ENCODE measurements at places on chromosomes 16 and 17. TPM values are rescaled to one million over a fixed set of nuclear protein-coding genes. Genes with fewer than 3 reads are reported as not detected.

GRCh38 chr16:13875614-13876284, 44.2 kb upstream of the ERCC4 start:
- DNase-seq, result no peak

DNA sequence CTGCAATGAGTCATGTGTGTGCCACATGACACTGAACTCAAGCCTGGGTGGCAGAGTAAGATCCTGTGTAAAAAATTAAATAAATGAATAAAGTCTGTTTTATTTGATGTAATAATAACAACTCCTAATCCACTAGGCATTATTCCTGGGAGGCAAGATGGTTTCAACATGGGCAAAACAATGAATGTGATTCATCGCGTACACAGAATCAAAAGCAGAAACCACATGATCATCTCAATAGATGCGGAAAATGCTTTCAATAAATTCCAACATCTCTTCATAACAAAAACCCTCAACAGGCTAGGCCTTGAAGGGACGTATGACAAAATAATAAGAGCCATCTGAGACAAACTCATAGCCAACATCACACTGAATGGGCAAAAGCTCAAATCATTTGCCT, 195.4 kb downstream of the CDH11 start:
- no peak for DNase-seq

DNA sequence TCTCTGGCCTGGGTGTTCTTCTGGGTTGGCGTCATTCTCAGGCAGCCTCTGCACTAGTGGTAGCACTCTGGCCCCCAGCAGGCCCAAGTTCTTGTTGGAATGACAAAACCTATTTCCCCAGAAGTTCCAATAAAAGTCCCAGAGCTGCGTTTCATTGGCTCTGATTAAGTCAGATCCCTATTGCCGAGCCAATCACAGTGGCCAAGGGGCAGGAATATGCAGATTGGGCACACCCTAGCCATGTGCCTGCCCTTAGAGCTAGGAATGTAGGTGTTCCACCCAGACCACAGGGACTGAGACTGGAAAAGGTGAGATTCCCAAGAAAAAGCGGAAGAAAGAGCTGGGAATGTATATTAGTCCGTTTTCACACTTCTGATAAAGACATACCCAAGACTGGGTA, 44.9 kb upstream of the POLR3E start:
- DNase-seq, result no peak

- no peak for DNase-seq
These were observed 6.2 kb upstream of the HEXIM2 start for GRCh38 chr17:45155483-45155882.

DNA sequence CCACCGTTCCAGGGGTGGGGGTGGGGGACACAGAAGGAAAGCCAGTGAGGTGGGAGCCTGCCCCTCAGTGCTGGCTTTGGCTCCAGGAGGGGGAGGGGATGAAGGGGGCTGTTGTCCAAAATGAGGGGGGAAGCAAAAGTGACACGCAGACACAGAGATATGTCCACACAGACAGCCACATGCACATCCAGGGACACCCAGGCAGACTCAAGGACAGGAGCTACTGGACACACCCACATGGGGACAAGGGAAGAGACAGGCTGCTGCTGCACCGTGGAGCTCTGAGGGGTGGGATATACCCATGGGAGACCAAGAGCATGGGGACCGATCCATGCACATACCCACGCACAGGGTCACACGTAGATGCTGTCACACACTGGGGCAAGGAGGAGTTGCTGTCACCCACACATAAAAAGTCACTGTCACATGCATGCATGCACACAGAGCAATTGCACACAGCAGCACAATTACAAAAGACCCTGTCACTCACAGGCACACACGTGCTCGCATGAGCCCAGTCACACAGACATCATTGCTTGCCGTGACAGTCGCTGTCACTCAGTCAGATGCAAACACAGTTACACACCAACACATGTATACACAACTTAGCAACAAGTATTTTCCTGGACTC, 1.3 kb downstream of the THRA start:
- DNase-seq, result peak; percentile 76

DNA sequence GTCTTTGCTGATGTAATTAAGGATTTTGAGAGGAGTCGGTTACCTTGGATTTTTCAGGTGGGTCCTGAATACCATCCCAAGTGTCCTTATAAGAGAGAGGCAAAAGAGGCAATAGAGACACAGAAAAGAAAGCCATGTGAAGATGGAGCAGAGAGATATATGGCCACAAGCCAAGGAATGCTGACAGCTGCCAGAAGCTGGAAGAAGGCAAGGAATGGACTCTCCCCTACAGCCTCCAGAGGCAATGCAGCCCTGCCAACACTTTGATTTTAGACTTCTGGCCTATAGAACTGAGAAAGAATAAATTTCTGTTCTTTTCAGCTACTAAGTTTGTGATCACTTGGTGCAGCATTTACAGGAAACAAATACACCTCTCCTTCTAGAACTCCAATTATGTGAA, 8.2 kb upstream of the RNFT1 start:
- DNase-seq, result no peak

- peak; percentile 7 for DNase-seq
These were observed 39.3 kb upstream of the SLC38A10 start for GRCh38 chr17:81334391-81334901.

- no peak for DNase-seq
These were observed 591 bp downstream of the PSMD7 start for GRCh38 chr16:74297145-74297665.

DNA sequence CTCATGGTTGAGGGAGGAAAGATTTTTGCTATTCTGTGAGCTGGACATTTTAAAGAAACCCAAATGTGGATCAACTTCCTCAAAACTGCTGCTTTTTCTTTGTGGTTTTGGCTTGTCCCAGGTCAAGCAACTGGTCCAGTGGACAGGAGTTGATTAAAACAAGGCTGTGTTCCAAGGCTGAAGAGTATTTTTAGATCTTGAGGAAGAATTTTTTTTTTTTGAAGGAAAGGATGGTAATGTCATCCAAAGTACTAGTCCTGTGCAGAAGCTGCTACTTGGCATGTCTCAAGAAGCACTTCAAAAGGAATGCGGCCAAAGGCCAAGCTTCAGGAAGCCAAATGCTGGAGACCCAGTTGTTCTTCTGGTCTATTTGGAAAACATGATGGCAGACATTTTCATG, 8.0 kb upstream of the MYH2 start:
- DNase-seq, result no peak

GRCh38 chr16:31877876-31878642, 4.5 kb downstream of the ZNF267 start:
- no peak for DNase-seq

GRCh38 chr16:18846416-18846815, 45.1 kb upstream of the ARL6IP1 start:
- DNase-seq, result no peak

GRCh38 chr17:65554553-65555223, 6.8 kb downstream of the AXIN2 start:
- DNase-seq, result no peak

- DNase-seq, result no peak
These were observed 25.0 kb upstream of the SYT17 start for GRCh38 chr16:19142939-19143598.

DNA sequence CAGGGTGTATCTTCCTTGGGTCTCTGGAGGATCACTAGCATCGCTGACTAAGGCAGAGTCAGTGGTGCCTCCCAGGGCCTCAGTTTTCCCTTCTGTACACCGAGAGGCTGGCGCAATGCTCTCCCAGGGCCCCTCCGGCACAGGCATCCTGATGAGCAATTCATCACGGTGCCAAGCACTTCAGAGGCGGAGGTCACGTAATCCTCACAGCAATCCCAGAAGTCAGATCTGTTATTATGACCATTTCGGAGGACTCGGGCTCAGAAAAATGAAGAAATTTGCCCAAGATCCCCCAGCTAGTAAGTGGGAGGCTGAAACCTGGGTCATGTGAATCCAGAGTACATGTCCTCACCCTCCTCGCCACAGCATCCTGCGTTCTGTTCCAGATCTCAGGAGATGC, 46.5 kb downstream of the AIPL1 start:
- DNase-seq, result no peak

Gene SLX4
- total RNA-seq, result 4.6 TPM

Gene CD300LG
- 1.9 TPM for total RNA-seq

Gene FUS
- 227 TPM for total RNA-seq

Gene GABARAPL2
- total RNA-seq, result 98.2 TPM

Gene EME2
- 9.4 TPM for total RNA-seq

Gene SLC5A10
- total RNA-seq, result not detected

Gene NPB
- not detected for total RNA-seq

Gene OTOP3
- total RNA-seq, result not detected

Gene CCDC144A
- 12.3 TPM for total RNA-seq

Gene APOBR
- total RNA-seq, result 3.1 TPM

Gene NTN1
- total RNA-seq, result 0.13 TPM

Gene ZSCAN10
- total RNA-seq, result not detected

Gene CIAO2B
- total RNA-seq, result 126 TPM
